RWPE2 (cell line): ENCODE measurements at places on chromosomes 3 and 15.

GRCh38 chr15:75197062-75197630, 4.5 kb upstream of the C15orf39 start:
- no peak for DNase-seq

DNA sequence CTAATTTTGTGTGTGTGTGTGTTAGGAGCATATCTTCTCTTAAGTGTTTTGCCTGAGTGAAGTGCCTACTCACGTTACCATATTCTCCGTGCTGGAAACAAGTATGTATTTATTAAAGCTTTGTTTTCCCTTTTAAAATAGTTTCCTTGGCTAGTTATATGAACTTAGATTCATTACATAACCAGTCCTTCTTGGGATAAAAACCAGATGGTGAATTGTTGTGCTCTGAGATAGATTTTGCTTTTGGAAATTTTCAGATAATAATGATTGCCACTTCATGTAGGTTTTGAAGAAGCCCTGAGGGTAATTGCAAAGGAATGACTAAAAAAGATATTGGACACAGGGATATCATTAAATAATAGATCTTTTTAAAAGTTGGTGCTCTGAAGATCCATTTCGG, 390.2 kb upstream of the SGO1 start:
- DNase-seq, result no peak

GRCh38 chr3:105812194-105812586, 56.6 kb downstream of the CBLB start:
- DNase-seq, result no peak

DNA sequence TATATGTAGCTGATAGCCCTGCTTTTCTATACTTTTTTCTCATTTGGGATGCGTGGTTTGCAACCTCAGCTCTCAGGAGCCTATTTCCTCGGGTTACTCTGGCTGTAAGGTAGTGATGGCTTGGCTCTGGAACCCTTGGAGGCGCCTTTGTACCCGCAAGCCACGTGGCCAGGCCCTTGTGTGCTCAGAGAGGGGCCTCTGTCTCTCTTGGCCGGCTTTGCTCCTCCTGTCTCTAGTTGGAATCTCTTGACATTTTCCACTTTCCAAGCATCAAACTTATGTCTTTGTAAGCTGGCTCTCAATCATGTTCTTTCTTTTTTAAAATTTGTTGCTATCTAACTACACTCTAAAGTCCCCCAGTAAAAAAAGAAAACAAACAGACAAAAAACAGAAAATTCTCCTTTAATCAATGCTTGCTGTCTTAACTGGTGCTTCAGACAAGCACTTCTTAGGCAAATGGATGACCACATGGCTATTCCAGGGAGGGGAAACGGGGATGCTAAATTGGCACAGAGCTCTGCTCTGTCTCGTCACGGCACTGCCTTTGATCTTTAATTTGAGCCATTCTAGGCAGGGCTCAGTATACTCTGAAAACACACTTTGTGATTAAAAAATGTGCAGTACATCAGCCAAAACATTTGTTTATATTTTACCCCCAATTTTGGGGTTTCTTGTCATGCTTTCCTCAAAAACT, 180.4 kb upstream of the NR2E3 start:
- DNase-seq, result no peak

DNA sequence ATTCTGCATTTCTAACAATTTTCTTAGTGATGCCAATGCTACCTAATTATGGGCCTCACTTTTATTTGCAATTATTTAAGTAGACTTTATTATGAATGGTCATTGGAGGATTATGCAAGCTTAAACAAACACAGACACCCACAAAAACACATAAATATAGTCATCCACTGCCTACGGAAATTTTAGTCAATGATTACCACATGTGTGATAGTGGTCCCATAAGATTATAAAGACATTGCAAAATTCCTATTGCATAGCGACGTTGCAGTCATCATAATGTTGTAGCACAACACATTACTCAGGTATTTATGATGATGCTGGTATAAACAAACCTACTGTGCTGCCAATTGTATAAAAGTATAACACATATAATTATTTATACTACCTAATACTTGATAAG, 247.8 kb upstream of the ALCAM start:
- DNase-seq, result no peak

GRCh38 chr15:71103102-71103676, 12.1 kb upstream of the THSD4 start:
- DNase-seq, result no peak

- no peak for DNase-seq
Measured at GRCh38 chr15:92906563-92907081, 6.5 kb downstream of the CHD2 start.

GRCh38 chr15:100931143-100931890, 12.2 kb downstream of the LRRK1 start:
- DNase-seq, result no peak

DNA sequence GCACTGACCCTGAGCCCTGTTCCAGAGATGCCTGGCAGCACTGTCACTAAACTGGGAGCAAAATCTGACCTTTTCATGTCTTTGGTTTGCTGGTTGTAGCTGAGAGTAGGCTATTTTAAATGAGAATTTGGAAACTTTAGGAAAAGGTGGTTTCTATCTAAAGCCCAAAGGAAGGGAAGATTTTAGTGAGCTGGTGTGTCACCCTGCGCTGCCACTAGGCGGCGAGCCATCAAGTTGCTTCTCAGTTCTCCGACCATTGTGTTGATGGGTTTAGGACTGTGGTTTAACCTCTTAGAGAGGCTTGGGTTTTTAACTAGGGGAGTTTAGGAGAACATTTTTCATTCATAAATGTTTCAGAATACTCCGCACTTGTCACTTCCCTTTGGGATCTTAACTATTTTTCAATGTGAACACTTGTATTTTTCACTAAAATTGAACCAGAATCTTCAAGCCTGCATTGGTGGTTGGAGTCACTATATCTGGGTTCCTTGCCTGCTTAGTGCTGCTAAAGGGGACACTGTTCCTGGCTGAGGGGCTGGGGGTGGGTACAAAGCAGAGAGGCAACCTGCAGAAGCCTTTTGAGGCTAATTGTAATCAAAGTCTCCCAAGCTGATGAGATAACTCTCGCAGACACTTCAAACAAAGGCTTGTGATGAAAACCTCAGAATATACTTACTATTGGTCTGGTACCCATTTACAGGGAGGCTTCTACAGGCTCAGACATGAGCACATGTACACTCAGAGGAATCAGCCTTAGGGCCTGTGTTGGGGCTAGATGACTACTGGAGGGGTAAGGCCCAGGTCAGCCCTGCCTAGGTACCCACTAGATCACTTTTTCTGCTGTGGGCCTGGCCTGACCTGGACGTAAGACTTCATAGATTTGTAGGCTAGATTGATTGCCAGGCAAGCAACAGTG, 16.8 kb downstream of the EXOSC7 start:
- DNase-seq, result peak; percentile 79

- no peak for DNase-seq
Measured at GRCh38 chr3:72095521-72095920, 310.6 kb upstream of the PROK2 start.

DNA sequence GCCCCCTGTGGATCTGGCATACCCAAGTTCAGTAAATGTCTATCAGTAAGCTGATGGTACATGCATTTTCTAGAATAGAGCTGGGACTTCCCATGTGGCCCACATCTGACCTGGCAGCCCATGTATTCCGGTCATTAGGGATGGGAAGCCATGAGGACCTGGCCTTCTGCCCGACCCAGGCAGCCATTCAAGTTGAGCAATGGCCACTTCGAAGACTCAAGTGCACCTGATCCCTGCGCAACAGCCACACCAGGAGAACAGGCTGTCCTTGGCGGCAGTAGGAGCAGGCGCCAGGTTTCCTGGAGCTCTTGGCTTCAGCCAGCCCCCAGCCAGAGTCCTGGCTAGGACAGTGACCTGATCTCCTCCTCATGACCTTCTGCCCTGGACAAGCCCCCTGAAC, 14.6 kb downstream of the HEMK1 start:
- no peak for DNase-seq

DNA sequence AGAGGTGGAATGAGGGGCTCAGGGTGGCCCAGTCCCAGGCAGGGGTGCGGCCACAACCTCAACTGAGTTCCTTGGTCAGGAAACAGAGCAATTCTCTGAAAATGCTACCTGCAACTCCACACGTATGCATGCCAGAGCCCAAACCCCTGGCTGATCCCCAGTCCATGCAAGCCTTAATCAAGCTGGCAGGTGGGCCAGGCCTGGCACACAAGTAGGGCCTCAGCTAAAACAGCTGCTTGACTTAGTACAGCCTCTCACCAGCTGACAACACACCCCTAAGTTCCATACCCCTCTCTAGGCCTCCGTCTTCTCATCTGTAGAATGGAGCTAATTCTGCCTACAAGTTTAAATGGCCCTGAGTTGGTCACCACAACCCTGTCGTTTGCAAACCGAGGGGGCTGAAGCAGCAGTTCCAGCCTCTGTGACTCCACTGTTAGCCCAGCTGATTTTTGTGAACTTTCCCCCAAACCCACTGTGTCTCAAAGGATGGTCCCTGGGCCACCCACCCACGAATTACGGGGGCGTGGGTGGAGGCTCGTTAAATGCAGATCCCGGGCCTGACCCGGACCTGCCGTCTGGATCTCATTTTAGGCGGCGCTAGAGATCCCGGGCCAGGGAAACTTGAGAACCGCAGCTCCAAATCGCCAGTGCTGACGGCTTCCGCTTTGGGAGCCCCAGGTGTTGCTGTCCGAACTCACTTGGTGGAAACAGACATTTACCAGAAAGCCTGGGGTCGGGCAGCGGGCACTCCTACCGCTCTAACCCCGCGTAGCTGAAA, 927 bp downstream of the CHDH start:
- DNase-seq, result no peak

GRCh38 chr15:94196531-94196930, 34.8 kb upstream of the MCTP2 start:
- DNase-seq, result no peak

DNA sequence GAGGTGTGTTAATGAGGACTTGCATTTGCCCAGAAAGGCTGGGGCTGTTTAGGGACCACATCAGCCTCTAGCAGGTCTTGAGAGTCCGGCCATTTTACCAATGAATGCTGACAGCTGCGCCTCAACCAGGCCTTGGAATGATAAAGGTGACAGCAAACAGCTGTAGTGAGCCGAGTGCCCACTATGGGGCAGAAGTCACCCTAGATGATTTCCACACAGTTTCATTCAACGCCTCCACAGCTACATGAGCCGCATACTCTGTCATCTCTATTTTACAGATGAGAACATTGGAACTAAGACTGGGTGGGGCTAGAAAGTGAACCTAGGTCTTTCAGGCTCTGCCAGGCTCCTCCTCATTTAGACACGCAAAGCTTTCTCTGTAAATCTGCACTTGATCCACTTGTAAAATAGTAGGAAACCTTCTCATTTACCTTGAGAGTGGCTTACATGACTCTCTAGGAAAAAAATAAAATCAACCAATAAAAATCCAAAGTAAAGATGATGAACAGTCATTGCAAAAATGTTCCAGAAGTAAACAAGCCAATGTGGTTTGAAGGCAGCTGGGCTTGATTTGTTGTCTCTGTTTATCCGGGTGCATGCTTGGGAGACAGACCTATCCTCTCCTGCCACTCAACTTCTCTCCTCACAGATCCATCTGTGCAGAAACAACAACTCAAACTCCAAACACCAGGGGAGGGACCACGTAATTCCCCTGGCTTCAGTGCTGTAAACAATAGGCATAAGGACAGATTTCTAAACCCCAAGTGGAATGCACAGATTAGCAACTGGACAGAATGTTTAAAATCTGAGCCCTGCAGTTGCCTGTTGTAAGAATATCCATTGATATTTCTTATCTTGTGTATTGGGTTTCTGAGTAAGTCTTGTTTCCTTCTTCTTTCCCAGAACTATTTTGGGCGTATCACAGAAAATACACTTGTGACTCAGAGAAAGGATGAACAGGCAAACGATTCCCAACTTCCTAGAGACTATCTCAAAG, 31.5 kb upstream of the LDHAL6B start:
- peak; percentile 47 for DNase-seq

- DNase-seq, result no peak
Measured at GRCh38 chr3:170907637-170908234, 701 bp downstream of the EIF5A2 start.

DNA sequence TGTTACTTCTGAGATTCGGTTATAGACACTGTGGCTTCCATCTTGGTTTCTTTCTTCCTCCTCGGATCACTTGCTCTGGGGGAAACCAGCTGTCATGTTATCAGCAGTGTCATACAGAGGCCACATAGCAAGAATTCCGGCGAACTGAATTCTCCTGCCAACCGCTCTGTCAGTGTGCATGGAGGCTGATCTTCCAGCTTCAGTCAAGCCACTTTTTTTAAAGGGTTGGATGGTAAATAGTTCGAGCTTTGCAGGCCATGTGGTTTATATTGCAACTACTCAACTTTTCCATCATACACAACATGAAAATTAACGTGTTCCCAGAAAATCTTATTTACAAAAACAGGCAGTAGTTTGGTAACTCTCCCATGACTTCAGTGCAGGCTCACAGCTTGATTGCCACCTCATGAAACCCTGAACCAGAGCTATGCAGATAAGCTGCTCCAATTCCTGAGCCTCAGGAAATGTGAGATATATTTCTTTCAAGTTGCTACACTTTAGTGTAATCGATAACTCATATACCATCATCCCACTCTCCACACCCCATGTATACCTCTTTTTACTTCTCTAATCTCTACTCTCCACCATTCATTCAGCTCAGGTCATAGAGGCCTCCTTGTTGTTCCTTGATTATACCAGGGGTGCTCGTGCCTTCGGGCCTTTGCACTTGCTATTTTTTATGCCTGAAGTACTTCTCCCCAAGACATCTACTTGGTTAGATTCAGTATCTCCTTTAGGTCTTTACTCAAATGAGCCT, 7.2 kb downstream of the RPL22L1 start:
- no peak for DNase-seq

DNA sequence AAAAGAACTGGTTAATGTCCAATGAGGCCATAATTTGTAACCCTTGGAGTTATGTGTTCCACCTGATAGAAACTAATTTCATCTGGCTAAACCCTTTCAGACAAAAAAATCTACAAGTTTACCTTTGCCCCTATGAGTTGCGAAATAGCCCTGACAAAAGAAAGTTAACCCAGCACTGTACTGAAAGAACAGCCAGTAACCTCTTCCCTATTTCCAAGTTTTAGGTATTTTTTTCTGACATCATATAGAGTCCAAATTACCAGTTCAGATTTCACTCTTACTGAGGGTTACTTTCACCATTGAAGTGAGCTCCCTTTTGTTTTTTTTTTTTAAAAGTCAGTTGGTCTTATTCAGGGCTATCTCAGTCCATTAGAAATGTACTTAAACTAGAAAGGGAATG, 42.8 kb upstream of the PTPRG start:
- DNase-seq, result no peak

DNA sequence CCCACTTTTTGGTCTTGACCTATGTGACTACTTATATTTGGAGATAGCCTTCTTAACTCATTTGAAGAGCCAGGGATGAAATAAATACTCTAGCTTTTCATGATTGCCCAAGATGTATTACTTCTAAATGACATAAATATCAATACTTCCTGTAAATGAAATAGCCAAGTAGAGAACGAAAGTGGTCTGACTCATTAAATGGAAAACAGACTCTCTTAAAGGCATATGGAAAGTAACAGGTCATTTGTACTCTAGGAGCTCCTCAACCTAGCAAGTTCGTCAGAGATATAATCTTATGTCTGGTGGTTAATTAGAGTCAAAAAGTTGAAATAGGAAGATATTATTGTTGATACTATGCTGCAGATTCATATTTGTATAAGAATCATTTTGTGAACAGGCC, 1105.4 kb downstream of the TUSC7 start:
- no peak for DNase-seq
